RPMI8226 (cell line): ENCODE measurements at places on chromosomes 16 and 17.

- peak; percentile 92 for DNase-seq
These were observed 3.8 kb upstream of the PPL start for GRCh38 chr16:4940719-4941118.

DNA sequence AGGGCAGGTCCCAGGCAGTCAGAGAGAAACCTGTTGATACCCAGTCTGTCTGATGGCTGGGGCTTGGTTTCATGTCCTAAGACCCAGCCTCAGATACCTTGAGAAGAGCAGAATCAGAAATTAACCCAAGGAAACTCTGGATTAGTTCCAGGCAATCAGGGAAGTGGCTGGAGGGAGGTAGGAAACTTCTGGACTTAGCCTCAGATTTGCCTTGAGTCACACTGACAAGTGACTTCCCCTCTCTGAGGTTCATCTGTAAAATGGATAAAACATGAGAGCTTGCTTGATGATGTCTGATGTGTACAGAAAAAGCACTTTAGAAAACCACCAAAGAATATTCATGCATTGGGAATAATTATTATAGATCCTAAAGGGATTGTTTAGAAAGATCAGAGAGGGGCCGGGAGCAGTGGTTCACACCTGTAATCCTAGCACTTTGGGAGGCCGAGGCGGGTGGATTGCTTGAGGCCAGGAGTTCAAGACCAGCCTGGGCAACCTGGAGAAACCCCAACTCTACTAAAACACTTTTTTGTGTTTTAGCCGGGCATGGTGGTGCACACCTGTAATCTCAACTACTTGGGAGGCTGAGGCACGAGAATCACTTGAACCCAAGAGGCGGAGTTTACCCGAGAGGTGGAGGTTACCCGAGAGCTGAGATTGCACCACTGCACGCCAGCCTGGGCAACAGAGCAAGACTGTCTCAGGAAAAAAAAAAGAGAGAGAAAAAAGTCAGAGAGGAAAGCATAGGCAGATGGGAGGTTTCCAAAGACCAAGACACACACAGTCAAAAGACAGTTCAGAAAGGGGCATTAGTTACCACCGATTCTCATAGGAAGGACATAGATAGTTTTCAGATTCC lies 3.8 kb downstream of the CIITA start:
- no peak for DNase-seq

DNA sequence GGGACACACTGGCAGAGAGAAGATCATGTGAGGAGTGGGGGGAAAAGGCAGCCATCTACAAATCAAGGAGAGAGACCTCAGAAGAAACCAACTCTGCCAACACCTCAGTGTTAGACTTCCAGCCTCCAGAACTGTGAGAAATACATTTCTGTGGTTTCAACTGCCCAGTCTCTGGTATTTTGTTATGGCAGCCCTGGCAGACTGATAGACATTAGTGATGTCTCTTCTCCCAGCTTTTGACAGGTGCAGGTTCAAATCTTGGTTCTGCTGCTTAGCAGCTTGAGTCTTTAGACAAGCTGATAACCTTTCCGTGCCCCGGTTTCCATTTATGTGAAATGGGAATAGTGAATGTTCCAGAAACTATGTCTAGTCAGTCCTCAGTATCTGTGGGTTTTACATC lies 199.5 kb downstream of the SNX29 start:
- no peak for DNase-seq

DNA sequence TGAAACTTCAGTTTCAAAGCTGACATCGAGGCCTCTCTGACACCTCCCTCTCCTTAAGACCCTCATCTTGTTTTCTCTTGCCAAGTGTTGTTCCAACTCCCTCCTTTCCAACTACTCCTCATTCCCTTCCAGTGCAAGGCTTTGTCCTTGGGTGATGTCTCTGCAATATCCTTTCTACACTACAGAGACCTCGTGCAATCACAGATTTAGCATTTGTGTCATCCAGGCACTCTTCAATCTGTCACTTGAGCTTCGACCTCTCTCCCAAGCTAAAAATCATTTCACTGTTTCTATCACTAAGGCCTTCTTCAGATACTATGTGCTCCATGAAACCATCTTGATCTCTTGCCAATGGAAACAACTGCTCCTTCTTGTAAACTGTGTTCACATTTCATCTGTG lies 31.6 kb downstream of the TEKT3 start:
- no peak for DNase-seq

DNA sequence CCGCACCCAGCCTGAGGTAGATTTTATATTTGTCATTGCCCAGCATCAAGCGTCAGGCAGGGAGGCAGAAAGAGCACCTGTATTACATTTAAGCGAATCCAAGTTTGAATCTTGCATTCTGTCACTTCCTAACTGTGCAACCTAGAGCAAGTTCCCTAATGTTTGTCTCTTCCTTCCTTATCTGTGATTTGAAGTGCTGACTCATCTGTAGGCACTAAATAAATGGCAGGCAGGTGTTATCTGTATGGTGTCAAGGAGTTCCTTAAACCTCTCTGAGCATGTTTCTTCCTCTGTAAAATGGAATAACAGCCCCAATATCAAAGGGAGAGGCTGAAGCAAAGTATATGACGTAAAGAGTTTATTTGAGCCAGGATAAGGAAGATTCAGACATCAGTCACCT lies 24.3 kb downstream of the GP2 start:
- DNase-seq, result no peak

GRCh38 chr16:61014869-61015268 lies 1021.4 kb downstream of the CDH8 start:
- peak; percentile 13 for DNase-seq

DNA sequence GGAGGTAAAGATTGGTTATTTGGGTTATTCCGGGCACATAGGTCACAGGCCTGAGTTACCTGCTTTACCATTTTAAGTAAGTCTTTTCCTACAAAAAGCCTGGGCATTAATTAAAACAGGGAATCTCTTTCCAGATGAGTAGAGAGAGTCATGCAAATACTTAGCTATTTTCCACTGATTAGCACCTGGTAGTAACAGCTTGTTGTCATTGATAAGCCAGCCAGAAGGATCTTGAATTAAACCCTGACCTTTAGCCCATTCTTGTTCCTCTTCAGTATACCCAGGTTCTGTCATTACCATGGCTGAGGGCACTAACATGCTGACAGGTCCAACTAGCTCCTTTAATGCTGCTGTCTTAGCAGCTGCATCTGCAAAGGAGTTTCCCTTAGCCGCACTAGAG lies 44.4 kb upstream of the ARL4D start:
- DNase-seq, result no peak

DNA sequence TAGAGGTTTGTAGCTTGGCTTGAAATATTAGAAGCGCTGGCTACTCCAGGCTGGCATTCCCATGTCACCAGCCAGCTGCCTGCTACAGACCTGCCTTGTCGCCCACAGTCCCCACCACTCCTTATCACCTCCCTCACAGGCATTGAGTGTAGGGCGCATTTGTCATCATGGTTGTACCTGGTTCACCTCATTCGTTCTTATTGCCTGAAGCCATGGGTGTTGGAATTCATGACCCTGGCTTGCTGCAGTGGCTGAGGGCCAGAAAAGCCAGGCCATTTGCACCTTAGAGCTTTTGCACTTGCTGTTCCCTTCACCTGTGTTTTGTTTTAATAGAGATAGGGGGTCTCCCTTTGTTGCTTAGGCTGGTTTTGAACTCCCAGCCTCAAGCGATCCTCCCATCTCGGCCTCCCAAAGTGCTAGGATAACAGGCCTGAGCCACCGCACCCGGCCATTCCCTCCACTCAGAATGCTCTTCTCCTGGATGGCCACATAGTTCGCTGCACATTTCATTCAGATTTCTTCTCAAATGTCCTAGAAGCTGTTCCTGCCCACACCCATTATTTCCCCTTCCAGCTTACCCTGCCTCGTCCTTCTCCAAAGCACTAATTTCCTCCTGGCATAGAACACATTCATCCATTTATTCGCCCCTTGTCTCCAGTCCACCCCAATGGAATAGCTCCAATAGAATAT lies 97.6 kb downstream of the C16orf78 start:
- no peak for DNase-seq

GRCh38 chr17:12619459-12620199 lies 46.1 kb upstream of the MYOCD start:
- DNase-seq, result no peak

- DNase-seq, result no peak
These were observed 14.1 kb downstream of the TBC1D16 start for GRCh38 chr17:80021600-80021999.

- DNase-seq, result no peak
These were observed 895 bp downstream of the BRD7 start for GRCh38 chr16:50367777-50368409.
